ENCODE measurements at places on chromosomes 4 and X.

GRCh38 chr4:85114526-85114925, 148.0 kb upstream of the WDFY3 start:
- no peak overlapping the region for H3K27ac ChIP-seq
- no peak overlapping the region for H3K4me3 ChIP-seq
- no peak for DNase-seq
- H3K4me1 ChIP-seq: no peaks in the 10 kb centered on the region
- no peaks in the 10 kb centered on the region for H3K27me3 ChIP-seq

GRCh38 chrX:8653956-8654355, 78.0 kb downstream of the ANOS1 start:
- no peaks in the 10 kb centered on the region for H3K4me1 ChIP-seq
- H3K27ac ChIP-seq: no peak overlapping the region
- DNase-seq: no peak

- no peaks in the 10 kb centered on the region for H3K4me1 ChIP-seq
- H3K27ac ChIP-seq: no peak overlapping the region
- no peaks in the 10 kb centered on the region for H3K27me3 ChIP-seq
- H3K4me3 ChIP-seq: no peak overlapping the region
- H3K36me3 ChIP-seq: peaks cover 6% of the 10 kb centered on the region
These were observed 137.4 kb upstream of the STIM2 start for GRCh38 chr4:26723216-26723615.

DNA sequence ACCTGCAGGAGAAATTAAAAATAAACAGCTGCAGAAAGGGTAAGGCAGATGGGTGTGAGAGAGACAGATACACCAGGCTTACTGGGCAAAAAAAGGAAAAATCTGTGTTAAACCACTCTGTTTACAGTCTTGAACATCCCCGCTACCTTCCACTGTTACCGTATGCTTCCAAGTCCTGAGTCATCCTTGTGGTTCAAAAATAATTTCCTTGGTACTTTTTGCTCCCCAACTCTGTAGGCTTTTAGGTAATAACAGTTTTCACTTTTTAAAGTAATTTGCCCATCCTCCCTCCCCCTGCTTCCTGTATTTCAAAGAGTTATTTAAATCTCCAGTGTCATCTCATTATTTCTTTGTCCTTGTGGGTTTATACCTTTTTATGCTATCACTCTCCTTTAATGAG, 210.1 kb upstream of the FAT4 start:
- no peak overlapping the region for H3K4me3 ChIP-seq
- no peak overlapping the region for H3K27ac ChIP-seq
- DNase-seq: no peak
- H3K36me3 ChIP-seq: no peaks in the 10 kb centered on the region
- H3K27me3 ChIP-seq: no peaks in the 10 kb centered on the region

DNA sequence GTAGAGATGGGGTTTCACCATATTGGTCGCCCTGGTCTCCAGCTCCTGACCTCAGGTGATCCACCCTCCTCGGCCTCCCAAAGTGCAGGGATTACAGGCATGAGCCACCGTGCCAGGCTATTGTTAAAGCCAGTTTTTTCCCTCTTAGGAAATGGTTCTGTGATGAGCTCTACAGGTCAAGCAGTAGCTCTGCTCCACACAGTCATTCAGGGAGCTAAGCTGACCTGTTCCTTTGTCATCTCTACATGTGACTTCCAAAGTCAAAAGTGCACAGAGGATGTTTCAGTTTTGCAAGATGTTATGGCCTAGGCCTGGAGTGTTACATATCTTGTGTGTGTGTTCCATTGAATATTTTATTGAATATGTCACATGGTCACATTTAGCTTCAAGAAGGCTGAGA, 11.4 kb downstream of the MCUB start:
- no peaks in the 10 kb centered on the region for H3K4me1 ChIP-seq
- no peaks in the 10 kb centered on the region for H3K36me3 ChIP-seq
- no peak overlapping the region for H3K4me3 ChIP-seq
- H3K27ac ChIP-seq: no peak overlapping the region
- DNase-seq: no peak

DNA sequence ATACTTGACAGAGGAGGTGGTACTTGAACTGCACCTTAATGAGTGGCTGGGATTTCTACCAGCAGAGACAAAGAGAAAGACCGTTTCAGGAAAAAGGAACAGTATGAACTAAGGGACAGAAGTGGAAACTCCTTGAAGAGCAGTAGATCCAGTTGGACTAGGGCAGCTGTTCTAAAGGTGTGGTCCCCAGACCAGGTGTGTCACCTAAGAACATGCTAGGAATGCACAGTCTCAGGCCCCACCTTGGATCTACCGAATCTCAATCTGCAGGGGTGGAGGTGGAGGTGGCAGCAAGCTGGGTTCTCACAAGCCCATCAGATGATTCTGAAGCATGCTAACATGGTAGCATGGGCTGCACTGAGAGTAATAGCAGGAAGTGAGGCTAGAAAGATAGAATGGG, 22.3 kb downstream of the DAPP1 start:
- H3K27ac ChIP-seq: no peak overlapping the region
- H3K27me3 ChIP-seq: no peaks in the 10 kb centered on the region
- no peak for DNase-seq
- H3K4me1 ChIP-seq: no peaks in the 10 kb centered on the region

GRCh38 chr4:139735381-139736273, 70.0 kb downstream of the MGST2 start:
- H3K4me3 ChIP-seq: peak overlapping the region; percentile 72
- H3K4me1 ChIP-seq: peaks cover 21% of the 10 kb centered on the region
- H3K27me3 ChIP-seq: no peaks in the 10 kb centered on the region
- peak; percentile 36 for DNase-seq

DNA sequence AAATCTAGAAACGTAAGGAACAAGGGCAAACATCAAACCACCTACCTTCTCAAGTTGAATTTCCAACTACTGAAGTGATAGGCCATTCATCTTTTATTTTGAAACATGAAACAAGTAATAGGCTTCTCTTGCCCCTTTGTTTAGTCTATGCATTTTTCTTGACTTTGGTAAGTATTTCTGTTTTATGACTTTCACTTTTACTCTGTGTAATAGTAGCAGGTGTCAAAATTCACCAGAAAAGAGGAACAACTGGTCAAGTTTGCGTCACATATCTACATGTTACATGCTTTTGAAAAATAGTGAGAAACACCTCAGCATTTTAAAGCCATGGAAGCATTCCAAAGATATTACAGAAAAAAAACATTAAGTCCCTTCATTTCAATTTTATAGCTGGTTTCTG, 157.1 kb upstream of the FTHL17 start:
- H3K27ac ChIP-seq: no peak overlapping the region
- H3K4me1 ChIP-seq: no peaks in the 10 kb centered on the region

DNA sequence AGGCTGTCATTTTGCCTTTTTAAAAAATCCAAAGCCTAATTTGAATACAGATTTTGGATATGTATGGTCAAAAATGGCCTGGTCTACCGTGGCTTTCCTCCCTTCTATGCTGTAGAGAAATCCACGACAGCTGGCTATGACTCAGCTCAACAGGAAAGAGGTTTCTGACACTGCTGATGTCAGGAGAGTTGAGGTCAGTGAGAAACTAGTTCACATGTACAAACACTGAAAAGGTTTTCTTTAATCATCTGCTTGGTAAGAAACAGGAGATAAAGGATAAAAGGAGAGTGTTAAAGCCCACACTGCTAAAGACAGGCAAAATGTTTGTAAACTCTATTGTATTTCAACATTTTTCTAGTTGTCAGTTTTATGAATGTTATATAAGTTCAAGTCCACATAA, 113.9 kb downstream of the NYX start:
- peak overlapping the region; percentile 61 for H3K27ac ChIP-seq
- no peak overlapping the region for H3K4me3 ChIP-seq

DNA sequence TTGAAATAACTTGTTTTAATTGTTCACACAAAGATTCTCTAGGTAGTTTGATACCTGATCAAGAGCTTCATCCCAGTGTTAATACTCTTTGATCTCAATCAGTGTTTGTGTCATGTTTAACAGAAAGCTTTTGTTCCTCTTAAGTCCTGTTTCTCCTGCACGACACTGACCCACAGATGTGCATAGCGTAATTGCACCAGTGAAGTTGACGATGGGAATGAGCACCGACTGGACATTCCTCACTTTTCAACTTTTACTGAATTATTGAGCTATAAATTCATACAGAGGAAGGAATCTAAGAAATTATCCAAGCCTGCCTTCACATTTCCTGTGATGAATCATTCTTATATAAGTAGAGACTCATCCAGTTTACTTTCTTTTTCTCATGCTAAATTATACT, 878.7 kb upstream of the TENM3 start:
- H3K4me3 ChIP-seq: no peak overlapping the region
- DNase-seq: no peak
- H3K4me1 ChIP-seq: no peaks in the 10 kb centered on the region
- H3K36me3 ChIP-seq: no peaks in the 10 kb centered on the region
- no peak overlapping the region for H3K27ac ChIP-seq
- no peaks in the 10 kb centered on the region for H3K27me3 ChIP-seq

GRCh38 chrX:46447384-46447783, 97.8 kb downstream of the ZNF674 start:
- DNase-seq: no peak
- H3K36me3 ChIP-seq: peaks cover 11% of the 10 kb centered on the region
- H3K4me3 ChIP-seq: peak overlapping the region; percentile 72
- no peaks in the 10 kb centered on the region for H3K27me3 ChIP-seq
- peak overlapping the region; percentile 91 for H3K27ac ChIP-seq
- H3K4me1 ChIP-seq: no peaks in the 10 kb centered on the region

GRCh38 chr4:119068529-119068962, 67.1 kb upstream of the MYOZ2 start:
- H3K4me3 ChIP-seq: no peak overlapping the region
- H3K27me3 ChIP-seq: no peaks in the 10 kb centered on the region
- DNase-seq: no peak
- peak overlapping the region; percentile 3 for H3K27ac ChIP-seq
- peaks cover 5% of the 10 kb centered on the region for H3K4me1 ChIP-seq

DNA sequence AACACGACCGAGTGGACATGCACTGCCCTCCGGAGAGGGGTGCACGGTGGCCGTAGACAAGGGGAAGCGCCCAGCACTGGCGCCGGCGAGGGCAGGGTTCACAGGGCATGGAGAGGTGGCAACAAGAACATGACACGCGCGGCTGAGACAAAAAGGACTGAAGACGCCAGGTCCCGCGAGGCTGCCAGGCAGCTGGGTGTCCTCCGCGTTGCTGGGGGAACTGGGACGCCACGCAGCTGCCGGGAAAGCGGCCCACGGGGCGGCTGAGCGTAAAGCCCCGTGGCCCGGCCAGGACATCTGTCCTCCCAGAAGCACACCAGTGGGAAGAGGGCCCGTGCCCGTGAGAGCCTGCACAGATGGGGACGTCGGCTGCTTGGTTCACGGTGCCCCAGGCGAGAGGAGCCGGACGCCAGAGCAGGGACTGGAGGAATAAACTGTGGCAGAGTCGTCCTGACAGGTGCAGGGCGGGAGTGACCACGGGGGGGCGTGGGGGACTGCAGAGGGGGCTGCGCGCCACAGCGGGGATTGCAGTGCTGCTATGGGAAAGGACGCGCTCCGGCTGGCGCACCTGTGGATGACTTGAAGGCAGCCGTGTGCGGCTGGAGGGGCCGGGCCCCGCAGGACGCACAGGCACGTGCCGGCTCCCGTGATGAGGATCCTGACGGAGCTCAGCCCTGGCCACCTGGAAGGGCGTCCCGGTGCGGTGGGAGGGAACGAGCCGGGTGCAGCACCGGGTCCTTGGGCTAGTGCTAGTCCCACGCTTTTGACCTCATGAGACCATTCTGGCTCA, 32.1 kb upstream of the GTPBP6 start:
- H3K4me1 ChIP-seq: no peaks in the 10 kb centered on the region
- no peak overlapping the region for H3K27ac ChIP-seq
- DNase-seq: no peak

DNA sequence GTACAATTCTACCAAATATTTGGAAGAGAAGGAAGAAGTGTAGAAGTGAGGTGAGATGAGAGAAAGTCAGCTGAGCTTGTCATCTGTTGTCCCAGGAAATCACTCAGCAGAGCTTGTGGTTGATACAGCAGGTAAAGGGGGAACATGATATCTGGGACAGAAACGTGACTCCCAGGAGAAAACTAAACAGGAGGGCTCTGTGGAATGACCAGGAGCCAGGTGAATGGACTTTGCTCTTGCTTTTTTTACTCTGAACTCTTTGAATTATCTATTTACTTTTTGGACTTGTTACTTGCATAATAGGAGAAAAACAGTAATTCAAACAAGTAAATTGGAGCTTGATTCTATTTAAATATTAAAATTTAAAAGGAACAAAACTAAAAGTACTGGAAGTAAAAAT, 555.6 kb upstream of the FRG1 start:
- H3K4me1 ChIP-seq: no peaks in the 10 kb centered on the region
- H3K36me3 ChIP-seq: no peaks in the 10 kb centered on the region
- H3K27me3 ChIP-seq: no peaks in the 10 kb centered on the region

GRCh38 chr4:154455111-154455510, 36.5 kb downstream of the DCHS2 start:
- no peak overlapping the region for H3K27ac ChIP-seq
- no peak for DNase-seq
- no peak overlapping the region for H3K4me3 ChIP-seq
- H3K27me3 ChIP-seq: no peaks in the 10 kb centered on the region
- no peaks in the 10 kb centered on the region for H3K36me3 ChIP-seq

- no peak overlapping the region for H3K27ac ChIP-seq
- no peaks in the 10 kb centered on the region for H3K4me1 ChIP-seq
- H3K36me3 ChIP-seq: no peaks in the 10 kb centered on the region
- no peaks in the 10 kb centered on the region for H3K27me3 ChIP-seq
- no peak for DNase-seq
These were observed 160.1 kb upstream of the GYPA start for GRCh38 chr4:144300616-144301015.

- H3K4me3 ChIP-seq: no peak overlapping the region
- DNase-seq: no peak
- no peaks in the 10 kb centered on the region for H3K36me3 ChIP-seq
- H3K27ac ChIP-seq: no peak overlapping the region
These were observed 343.6 kb downstream of the SPRY1 start for GRCh38 chr4:123740236-123740635.

GRCh38 chr4:159169404-159170302, 66.8 kb downstream of the RAPGEF2 start:
- no peaks in the 10 kb centered on the region for H3K36me3 ChIP-seq
- H3K4me1 ChIP-seq: no peaks in the 10 kb centered on the region
- H3K4me3 ChIP-seq: no peak overlapping the region
- H3K27ac ChIP-seq: no peak overlapping the region
- no peak for DNase-seq
- no peaks in the 10 kb centered on the region for H3K27me3 ChIP-seq

- no peak overlapping the region for H3K27ac ChIP-seq
- no peaks in the 10 kb centered on the region for H3K4me1 ChIP-seq
- H3K27me3 ChIP-seq: no peaks in the 10 kb centered on the region
- no peak for DNase-seq
These were observed 29.6 kb upstream of the RPL34 start for GRCh38 chr4:108590776-108591175.
